ENCODE measurements at places on chromosomes 6 and 20.
A peak's percentile ranks its signal among the peaks of the same experiment; 100 is the strongest.

DNA sequence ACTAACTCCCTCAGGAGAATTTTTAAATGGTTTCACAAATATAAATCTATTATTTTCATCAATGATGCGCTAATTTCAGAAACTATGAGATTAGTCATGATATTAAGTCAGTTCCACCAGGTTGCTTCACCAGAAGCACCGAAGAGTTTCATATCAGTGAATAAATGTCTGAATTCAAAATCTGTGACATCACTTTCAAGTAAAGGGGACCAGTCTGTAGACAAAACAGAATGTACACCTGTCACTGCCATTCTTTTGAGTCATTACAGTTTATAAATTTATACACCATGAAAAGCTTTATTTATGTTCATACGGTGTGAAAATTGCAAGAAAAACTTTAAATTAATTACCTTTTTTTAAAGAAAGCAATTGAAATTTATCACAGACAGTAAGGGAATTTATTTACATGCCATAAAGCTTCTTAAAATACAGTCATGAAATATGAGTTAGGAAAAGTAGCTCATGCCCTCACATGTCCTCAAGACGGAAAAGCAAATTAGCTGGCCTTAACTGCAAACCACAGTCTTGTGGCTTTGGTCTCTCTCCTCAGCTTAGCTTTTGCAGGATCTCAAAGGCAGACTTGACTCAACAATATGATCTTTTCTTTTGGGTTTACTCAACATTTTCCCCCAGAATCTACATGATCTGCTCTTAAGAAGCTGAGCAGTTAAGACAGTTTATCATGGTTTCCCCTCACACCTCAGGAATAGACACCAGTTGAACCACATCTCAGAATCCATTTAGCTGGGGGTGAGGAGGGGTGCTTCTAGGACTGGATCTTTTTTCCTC is 177.7 kb upstream of the MCHR2 start:
- peak; percentile 63 for DNase-seq

GRCh38 chr20:35492352-35492751 is 37.0 kb downstream of the CEP250 start:
- no peak for DNase-seq

DNA sequence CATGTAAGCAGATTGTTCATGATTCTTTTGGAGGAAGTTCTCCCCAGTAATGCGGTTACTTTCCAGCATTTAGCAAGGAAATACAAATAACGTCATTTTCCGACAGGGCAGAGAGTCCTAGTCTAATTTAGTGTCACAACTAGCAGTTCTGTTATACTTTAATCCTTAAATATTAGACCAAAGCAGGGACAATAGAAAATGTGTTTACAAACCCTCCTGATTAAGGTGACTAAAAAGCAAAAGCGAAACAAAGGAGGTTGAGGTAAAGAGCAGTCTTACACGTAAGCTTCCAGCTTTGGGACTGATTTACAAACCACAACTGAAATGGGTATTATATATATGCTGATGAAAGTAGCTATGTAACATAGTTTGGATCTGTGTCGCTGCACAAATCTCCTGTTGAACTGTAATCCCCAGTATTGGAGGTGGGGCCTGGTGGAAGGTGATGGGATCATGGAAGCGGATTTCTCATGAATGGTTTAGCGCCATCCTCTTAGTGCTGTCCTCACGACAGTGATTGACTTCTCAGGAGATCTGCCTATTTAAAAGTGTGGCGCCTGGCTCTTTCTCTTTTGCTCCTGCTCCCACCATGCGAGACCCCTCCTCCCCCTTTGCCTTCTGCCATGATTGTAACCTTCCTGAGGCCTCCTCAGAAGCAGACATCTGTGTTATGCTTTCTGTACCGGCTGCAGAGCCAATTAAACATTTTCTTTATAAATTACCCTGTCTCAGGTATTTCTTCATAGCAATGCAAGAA is 81.9 kb downstream of the PLCB1 start:
- no peak for DNase-seq

DNA sequence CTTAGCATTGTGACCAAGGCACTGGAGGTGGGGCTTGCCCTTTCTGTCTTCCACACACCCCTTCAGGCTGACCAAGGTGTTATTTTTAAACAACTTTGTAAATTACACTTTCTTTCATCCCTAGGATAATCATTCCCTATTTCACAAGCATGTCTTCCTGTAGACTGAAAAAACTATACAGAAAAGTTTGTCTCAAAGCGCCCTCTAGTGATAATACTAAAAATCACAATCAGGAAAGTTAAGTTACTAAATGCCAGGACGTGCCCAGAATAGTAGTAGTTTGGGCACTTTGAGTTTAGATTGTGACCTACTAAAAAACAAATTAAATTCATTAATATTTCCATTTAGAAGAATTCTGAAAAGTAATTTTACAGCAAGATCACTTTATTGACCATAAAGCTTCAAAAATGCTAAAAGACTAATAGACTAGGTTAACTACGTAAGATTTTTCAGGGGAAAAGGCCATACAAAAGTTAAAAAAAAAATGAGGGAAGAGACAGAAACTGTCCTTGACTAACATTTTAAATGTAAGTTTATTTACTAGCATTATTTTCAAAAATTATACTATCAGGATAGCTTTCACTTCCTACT is 123.3 kb upstream of the DUSP22 start:
- peak; percentile 63 for DNase-seq

- peak; percentile 15 for DNase-seq
These were observed 11.2 kb upstream of the GMNN start for GRCh38 chr6:24763578-24763977.

DNA sequence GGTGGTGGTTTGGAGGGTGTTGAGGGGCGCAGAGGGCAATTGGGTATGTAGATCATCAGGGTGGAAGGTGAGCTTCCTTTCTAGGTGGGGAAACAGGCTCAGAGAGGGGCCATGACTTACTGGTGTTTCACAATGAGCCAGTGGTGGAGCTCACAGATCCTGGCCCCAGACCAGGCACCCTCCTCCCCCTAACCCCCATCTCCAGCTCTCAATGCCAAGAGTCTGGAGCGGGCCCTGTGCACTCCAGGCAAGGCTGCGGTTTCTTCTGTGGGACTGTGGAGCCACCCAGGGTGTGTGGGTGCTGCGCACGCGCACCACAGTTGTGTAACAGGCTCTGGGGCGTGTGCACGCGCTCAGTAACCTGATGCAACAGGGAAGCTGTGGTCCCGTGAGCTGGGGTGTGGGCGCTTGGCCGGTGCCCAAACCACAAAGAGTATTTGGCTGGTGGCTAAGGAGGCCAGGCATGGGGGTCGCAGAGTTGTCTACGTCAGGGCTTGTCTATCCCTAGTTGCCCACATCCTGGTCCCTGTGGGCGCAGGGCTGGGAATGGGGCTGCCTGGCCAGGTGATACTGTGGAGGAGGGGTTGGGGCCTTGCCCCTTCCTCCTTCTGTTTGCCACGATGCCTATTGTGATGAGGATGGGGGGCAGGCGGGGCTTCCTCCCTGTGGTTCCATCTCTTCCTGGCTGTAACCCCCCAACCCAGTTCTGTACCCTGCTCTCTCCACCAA is 37.5 kb upstream of the MRPS18A start:
- DNase-seq = peak; percentile 95

- no peak for DNase-seq
These were observed 18.0 kb upstream of the ZFAND3 start for GRCh38 chr6:37801605-37801940.

GRCh38 chr6:118709859-118710350 is 58.5 kb upstream of the CEP85L start:
- peak; percentile 70 for DNase-seq

DNA sequence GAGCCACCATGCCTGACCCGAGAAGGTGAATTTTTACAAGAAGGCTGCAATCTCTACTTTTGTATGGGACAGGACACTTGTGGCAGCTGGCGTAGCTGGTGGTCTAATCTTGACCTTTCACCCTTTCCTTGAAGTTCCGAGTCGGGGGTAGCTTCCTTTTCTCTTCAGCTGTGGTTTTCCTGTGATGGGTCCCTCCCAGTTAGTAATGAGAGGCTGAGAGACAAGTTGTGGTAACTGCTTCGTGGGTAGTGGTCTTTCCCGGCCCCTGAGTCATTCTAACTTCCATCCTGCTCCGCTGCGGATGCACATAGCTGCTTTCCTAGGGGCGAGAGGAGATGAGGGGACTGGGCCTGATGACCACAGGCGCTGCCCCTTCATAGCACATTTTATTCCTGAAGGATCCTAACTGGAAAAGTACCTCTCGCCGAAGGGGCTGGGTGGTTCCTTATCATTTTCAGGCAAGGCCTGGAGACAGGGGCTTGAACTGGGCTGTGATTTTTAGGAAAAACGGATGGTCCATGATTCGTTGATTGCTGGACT is 3.1 kb downstream of the SYNJ2 start:
- DNase-seq = no peak

DNA sequence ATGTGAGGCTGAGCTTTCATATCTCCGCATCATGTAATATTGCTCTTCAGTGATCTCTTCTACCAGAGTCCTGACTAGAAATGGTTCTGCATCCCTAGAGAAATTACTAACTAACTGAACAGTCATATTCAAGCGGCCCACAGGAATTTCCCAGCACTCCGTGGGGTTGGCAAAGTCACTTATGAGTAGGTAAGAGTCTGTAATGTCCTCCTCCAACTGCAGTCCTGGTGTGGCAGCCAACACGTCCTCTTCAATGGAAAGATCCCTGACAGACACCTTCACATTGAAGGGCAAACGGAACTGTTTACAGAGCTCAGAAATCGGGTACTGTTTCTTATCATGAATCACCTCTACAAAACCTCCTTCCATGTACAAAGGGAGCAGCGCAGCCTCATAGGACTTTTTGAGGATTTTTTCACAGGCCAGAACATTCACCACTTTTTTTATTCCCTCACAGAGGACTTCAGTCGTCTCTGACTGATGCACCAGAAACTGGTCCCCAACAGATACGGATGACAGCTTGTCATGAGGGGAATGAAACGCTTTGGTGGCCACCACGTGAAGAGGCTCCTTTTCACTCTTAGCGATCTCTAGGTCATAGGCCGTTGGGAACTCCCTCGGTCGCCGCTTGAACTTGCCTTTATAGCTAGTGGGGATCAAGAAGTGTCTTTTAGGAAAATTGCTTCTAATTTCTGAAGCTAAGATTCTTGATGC is 87.7 kb downstream of the THEMIS start:
- DNase-seq = no peak

DNA sequence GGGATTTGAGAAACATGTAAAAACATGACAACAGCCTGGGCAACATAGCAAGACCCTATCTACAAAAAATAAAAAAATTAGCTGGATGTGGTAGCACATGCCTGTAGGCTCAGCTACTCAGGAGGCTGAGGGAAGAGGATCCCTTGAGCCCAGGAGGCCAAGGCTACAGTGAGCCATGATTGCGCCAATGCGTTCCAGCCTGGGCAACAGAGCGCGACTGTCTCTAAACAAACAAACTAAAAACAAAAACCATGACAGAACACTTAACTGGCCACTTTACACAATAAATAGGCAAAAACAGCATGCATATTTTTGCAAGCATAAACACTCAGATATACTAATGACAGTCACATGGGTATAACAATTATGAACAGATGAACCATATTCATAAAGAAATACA is 60.0 kb downstream of the SYTL3 start:
- no peak for DNase-seq

DNA sequence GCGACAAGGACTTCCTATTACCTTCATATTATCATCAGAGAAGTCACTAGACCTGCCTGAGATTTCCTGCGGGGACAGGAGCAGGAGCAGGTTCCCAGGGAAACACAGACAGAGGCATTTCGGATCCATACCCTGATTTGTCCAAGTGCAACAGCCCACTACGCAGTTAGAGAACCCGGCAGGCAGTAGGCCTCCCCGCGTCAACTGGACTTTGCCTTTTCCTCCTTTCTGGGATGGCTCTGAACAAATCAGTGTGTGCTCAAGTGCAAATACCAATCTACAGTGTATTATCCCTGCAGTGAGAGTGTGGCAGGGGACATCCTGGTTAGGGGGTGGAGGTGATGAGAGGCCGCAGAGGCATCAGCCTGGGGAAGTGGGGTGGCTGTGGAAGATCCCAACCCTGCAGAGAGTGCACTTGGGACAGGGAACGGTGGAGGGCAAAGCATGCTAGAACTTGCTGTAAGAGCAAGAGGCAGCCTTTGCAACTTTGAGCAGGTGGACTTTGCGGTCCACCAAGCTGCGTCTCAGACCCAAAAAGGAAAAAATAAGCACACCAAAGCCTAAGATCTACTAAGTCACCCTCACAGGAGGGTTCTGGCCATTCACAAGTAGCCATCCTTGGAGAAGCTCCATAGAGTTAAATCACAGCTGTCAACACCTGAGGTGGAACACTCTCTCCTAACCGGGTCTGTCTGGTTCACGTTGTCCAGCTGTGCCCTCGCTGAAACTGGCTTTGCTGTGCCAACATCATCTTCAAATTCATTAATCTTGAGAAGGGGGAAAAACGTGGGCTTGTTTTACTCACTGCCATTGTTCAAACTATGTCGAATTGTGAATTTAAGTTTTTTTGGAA is 159.1 kb downstream of the ZDHHC14 start:
- no peak for DNase-seq

DNA sequence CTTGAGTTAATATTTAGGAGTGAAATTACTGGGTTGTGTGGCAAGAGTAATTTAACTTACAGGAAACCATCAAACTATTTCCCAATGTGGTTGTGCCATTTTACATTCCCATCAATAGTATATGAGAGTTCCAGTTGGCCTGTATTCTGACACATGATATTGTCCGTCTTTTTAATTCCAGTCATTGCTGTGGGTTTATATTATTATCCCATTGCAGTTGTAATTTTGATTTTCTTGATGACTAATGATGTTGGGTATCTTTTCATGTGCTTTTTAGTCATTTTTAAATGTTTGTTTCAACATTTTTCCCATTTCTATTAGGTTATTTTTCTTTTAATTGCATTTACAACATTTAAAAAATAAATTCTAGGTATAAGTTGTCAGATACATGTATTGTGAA is 614.0 kb downstream of the UTRN start:
- DNase-seq = no peak

DNA sequence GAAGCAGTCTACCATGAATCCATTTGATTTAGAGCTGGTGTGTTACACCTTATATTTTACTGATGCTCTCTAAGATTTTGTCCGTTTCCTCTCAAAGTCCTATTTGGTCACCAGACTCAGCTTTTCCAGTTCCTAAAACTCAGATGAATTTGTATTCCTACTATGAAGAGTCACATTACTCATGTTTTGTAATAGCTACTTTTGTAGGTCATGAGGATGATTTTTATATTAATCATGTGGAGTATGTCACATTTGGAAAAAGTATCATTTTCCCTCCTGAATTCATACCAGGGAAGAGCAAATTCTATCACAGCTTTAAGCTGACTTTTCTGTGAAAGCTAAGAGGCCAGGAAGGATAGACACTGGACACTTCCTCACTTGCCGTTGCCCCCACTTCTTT is 140.6 kb upstream of the SCGN start:
- peak; percentile 5 for DNase-seq

GRCh38 chr6:135179372-135179771 is 1.7 kb upstream of the MYB start:
- DNase-seq = no peak

- no peak for DNase-seq
These were observed 11.2 kb downstream of the KCNQ2 start for GRCh38 chr20:63461104-63461763.

GRCh38 chr6:149905371-149905910 is 7.5 kb upstream of the RAET1E start:
- DNase-seq = no peak

- no peak for DNase-seq
These were observed 48.0 kb upstream of the MAPK13 start for GRCh38 chr6:36082318-36082717.

Measured in epithelial cell of esophagus (primary cell).